Activated effector memory CD4-positive, alpha-beta T cell treated with Interleukin-2 at 50 U/mL for 16 hours (primary cell): ENCODE measurements at places on chromosomes 4 and X.
A peak's percentile ranks its signal among the peaks of the same experiment; 100 is the strongest.

DNA sequence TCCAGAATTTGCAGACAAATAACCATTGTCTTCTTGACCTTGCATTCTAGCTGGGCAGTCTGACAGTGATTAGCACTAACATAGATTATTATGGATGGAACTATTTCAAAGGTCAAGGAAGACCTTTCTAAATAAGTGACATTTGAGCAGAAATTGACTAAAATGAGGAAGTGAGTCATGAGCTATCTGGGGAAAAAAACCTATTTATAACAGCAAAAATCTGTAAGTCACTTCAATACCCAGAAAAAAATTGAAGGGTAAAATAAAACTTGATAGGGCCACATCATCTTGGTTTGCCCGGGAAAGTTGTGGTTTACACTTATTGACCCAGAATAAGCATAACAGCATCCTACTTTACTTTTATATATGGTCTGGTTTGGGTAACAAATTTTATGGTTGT is 414.6 kb upstream of the HS3ST1 start:
- no peak for DNase-seq

- no peak for DNase-seq
Observed at GRCh38 chrX:2578864-2579263, 78.1 kb upstream of the DHRSX start.

- DNase-seq, result peak; percentile 58
Observed at GRCh38 chrX:19682712-19683331, 167.5 kb upstream of the MAP3K15 start.

DNA sequence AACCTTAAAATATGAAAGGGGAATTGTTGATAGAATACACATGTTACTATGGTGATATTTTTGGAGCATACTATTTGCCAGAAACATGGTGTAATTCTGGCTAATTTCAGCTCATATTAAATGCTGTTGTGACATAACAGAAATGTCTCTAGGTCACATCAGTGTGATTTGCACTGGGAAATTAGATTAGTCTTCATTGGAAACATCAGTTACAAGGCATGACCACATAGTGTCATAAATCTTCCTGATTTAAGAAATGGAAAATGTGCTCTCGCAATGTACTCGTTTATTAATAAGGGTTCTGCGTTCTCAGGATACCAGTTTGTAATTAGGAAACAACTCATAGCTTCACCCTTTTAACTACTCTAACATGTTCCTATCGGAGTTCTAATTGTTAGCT is 72.9 kb upstream of the GYPA start:
- DNase-seq, result no peak

GRCh38 chr4:56871371-56871866 is 36.3 kb upstream of the REST start:
- no peak for DNase-seq
